ENCODE measurements at places on chromosomes 13 and 19.

GRCh38 chr13:77417897-77418296, 91.0 kb upstream of the MYCBP2 start:
- DNase-seq, result no peak

DNA sequence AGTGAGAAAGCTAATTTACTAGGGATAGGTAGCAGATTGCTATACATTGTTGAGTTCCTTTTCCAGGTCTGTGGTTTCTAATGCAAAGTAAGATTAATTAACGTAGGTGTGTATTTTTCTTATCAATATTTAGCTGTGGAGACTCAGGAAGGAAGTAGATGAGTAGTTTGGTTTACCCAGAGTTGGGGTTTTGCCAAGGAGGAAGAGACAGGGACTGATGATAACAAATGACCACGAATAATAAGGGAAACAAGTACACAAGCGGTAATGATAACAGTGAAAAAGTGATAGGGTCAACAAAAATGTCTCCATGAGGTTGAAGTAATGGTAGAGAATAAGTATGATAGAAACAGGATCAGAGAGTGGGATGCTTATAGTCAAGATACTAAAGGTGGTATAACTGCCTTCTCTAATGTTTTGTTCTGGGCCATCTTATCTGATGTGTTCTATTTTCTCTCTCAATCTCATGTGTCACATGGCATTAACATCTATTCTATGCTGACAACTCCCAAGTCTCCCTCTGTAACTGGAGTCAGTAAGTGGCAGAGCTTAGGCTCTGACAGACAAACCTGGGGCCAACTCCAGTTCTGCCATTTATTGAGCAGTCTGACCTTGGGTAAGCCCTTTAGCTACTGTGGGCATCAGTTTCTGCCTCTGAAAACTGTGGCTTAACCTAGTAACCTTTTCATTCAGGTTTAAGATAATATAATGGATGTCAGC, 8.8 kb downstream of the OBI1 start:
- no peak for DNase-seq

- no peak for DNase-seq
Measured at GRCh38 chr13:82878536-82878935, 1003.7 kb downstream of the SLITRK1 start.

- DNase-seq, result no peak
Measured at GRCh38 chr19:2869618-2870017, 2.5 kb downstream of the ZNF556 start.

GRCh38 chr13:74214321-74214720, 80.1 kb upstream of the KLF12 start:
- DNase-seq, result no peak
